ENCODE measurements at places on chromosomes 4 and X.

DNA sequence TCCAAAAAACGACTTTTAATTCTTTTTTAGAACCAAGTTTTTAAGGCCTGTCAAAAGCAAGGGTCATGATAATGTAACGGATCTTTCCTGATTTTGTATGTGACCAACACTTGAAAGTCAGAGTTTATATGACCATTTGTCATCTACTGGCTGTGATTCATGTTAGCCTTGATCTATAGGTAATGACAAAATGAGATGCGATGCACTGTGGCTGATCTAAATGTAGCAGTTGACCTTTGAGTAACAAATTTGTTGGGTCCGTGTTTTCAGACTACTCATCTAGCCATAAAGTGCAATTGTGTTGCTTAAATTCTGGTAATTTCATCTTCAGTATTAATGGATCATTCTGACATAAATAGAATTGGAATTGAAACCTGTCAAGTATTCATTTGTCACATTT lies 202.5 kb downstream of the PCDH7 start:
- DNase-seq = no peak

- DNase-seq = no peak
These were observed 326.5 kb downstream of the ASMT start for GRCh38 chrX:1941321-1941720.

- DNase-seq = no peak
These were observed 39.7 kb downstream of the SNX25 start for GRCh38 chr4:185249105-185249504.

DNA sequence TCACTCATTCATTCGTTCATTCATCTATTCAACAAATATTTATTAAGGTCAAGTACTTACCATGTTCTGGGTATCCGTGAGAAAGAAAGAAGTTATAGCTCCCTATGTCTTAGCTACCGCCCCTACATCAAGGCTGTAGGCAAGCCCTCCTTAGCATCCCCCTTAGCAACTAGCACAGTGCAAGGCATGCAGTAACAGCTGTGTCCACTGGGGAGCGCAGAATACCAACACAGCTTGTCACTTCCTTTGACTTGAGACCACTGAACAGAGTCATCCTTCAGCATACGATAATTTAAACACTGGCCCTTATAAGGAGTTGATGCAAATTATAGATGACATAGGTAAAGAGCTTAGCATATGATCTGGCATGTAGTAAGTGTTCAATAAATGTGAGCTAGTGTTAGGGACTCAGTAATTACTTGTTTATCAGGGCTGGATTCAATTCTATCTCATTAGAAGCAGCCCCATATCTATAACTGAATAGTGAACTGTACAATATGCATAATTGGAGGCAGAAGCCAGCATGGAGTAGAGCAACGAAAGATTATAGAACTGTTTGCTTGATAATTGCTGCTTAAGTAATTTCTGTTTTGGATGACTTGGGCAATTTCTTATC lies 8.7 kb downstream of the KIAA1210 start:
- DNase-seq = no peak

GRCh38 chr4:149161247-149161646 lies 654.4 kb downstream of the IQCM start:
- DNase-seq = no peak

DNA sequence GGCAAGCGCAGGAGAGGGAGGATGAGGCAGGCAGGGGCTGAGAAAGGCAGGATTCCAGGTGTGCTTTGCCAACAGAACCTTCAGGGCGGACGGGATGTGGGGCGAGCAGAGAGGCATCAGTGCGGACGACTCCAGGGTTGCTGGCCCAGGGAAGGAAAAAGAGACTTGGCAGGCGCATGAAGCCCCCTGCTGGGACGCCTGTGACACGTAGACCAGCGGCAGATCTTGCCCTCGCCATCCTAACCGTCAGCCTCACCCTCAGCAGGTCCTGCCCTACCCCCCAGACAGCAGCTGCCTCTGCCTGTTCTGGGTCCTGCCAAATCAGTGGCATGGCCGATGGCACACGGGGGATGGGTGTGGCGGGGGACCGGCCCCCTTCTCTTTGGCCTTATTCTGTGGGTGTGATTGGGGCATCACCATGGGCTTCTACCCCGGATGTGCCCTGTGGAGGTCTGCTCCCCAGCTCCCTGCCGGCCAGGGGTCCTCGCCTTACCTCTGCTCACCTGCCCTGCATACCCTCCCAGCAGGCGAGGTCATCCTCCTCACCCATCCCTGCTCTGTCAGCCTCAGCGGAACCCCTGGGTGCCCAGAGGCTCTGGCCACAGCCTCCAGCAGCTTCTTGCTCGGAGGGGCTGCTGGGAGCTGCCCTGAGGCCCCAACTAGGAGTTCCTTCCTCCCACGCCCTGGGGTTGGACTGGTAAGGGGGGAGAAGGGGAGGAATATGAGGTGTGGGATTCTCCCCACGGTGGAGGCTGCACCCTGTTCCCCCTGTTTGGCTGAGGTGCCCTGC lies 2.9 kb upstream of the SH3BP2 start:
- no peak for DNase-seq

DNA sequence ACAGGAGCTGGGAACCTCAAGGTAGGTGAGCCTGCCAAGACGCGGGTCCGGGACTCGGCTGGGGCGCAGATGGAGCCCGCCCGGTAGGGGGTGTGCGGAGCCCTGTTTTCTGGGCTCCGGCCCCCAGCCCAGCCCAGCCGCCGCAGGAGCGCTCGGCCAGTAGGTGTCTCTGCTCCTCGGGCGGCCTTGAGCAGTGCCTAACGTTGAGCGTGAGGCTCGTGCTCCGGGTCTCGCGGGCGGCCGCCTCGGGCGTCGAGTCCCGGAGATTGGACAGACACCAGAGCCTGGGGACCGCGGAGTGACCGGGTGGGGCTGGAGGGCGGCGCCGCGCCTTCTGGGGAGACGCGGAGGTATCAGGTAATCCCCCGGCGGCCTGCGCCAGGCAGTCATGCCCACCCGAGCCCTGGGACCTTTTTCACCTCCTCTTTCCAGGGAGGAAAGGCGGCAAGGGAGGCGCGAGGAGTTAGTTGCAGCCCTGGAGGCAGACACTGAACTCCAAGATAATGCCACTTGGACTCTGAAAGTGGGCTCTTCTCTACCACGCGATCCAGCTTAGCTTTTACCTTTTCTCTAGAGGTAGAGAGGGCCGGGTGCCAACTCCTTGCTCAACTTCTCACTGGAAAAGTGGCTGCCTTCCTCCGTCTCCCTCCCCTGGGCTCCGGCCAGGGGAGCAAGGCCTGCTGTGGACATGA lies 14.5 kb upstream of the FGG start:
- DNase-seq = no peak

DNA sequence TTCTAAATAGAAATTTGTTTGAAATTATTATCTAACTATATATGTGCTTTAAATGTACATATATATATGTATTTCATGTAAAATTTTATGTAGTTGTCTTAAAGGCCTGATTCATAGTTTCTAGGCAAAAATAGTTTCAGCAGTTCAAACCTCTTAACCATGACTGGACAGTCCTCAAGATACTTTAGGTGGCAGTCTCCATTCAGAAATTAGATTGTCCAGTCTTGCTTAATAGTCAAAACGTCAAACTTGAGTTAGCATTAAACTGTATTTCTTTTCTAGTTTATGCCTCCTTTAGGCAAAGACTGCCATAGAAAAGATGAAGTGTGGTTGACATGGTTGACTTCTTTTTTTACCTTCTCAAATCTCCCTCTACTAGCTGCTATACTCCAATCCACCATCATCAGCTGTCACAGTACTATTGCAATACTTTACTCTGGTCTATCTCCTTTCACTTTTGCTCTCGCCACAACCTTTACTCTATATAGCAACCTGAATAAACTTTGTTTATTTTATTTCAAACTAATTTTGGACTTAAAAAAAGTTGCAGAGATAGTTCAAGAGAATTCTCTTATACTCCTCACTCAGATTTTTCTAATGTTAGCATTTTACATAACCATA lies 395.6 kb upstream of the DIPK2B start:
- DNase-seq = no peak

GRCh38 chr4:189765736-189766135 lies 174.9 kb upstream of the FRG1 start:
- no peak for DNase-seq

- no peak for DNase-seq
These were observed 35.3 kb upstream of the GATB start for GRCh38 chr4:151796106-151796505.

GRCh38 chr4:164383358-164384220 lies 370.3 kb upstream of the SMIM31 start:
- DNase-seq = no peak

DNA sequence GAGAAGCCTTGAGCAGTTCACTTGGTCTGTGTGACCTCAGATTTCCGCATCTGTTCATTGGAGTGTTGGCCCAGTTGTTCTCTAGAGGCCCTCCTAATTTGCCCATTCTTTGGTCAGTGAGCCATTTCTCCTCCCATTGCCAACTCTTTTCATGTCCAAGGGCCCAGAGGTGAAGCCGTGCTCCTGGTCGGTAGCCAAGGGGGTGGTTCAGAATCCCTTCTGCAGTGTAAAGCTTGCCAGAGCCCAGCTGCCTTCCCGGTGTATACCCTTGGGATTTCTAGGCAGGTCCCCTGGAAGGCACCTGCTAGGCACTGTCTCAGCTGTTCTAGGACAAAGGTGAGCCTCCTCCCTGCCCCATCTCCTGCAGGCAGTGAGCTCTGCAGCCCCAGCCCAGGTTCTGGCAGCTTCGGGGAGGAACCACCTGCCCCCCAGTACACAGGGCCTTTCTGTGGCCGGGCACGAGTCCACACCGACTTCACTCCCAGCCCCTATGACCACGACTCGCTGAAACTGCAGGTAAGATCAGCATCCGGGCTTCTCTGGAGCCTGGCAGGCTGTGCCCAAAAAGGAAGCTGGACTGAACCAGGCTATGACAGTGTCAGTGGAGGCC lies 12.3 kb downstream of the SASH3 start:
- no peak for DNase-seq

Data from NCI-H2081 treated with DMSO at 0.1 percent for 48 hours (cell line).